ENCODE measurements at places on chromosomes 2 and 18. TPM values are rescaled to one million over a fixed set of nuclear protein-coding genes. Genes with fewer than 3 reads are reported as not detected.

PLEKHH2 gene
- 0.64 TPM for total RNA-seq

CCDC74B gene
- total RNA-seq, result 3.7 TPM

SRD5A2 gene
- total RNA-seq, result not detected

ALLC gene
- total RNA-seq, result not detected

DSC3 gene
- not detected for total RNA-seq

EPG5 gene
- total RNA-seq, result 21.2 TPM

TMBIM1 gene
- 43.4 TPM for total RNA-seq

TSGA10 gene
- total RNA-seq, result 8.9 TPM

Measured in activated naive CD4-positive, alpha-beta T cell treated with anti-CD3 and anti-CD28 coated beads for 36 hours (primary cell).